ENCODE measurements at places on chromosomes 6 and 20. TPM values are rescaled to one million over a fixed set of nuclear protein-coding genes. Genes with fewer than 3 reads are reported as not detected.

Gene GSTA3
- total RNA-seq, result not detected

DNA sequence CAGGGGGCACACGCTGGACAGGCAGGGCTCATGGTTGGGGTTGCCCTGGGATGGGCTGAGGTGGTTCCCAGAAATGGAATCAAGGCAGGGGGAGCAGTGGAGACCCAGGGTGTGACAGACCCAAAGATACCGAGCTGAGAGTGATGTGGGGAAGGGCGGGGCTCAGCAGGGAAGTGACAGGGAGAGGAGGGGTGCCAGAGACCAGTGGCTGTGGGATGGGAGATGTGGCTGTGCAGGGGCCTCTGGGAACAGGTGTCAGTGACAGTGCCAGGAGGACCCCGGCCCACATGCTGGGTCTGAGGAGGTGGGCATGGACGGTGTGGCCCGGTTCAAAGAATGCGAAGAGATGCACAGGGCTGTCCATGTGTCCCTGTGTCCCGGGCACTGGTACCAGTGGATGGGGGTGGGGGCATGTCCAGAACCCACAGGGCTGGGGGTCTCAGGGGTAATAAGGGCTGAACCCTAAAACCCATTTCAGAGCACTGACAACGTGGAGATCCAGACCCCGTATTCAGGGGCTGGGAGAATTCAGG, 1.0 kb downstream of the CABLES2 start:
- DNase-seq, result no peak

Gene ZFP57
- 0.07 TPM for total RNA-seq

DNA sequence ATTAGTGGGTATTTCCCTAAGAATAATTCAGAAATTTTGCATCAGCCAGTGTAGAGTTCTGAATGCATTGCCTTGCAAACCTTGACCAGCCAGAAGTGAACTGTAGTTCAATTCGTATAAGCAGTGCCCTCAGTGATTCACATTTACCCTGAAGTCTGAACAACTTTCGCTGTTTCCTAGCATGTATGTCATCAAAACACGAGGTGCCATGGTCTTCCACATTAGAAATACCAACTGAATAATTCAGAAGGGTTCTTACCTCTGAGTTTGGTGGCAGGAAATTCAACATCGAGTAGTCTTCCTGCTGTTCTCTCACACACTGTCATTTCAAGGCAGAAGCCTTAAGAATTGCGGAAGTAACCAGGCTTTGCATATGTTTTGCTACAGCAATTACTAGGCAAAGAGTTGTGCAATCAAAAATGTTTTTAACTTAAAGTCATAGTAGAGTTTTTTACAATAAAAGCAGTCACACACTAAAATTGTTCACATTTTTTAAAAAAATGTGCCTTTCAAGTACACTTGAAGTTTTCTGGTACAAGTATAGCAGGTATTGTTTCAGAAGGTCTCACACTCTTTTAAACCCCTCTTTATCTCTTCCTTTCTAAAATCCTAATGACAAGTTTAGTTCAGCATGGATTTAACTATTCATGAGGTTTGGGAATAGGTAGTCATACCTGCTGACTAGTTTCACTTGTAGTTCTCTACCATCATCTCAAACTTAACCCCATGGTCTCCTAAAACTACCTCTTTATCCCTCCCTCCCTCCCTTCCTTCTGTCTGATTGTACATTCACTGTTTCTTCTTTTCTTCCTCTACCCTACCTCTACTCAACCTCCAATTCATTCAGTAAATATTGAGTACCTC, 118.3 kb downstream of the STXBP5 start:
- DNase-seq, result no peak

GRCh38 chr6:22952097-22952496, 382.7 kb downstream of the HDGFL1 start:
- no peak for DNase-seq

DNA sequence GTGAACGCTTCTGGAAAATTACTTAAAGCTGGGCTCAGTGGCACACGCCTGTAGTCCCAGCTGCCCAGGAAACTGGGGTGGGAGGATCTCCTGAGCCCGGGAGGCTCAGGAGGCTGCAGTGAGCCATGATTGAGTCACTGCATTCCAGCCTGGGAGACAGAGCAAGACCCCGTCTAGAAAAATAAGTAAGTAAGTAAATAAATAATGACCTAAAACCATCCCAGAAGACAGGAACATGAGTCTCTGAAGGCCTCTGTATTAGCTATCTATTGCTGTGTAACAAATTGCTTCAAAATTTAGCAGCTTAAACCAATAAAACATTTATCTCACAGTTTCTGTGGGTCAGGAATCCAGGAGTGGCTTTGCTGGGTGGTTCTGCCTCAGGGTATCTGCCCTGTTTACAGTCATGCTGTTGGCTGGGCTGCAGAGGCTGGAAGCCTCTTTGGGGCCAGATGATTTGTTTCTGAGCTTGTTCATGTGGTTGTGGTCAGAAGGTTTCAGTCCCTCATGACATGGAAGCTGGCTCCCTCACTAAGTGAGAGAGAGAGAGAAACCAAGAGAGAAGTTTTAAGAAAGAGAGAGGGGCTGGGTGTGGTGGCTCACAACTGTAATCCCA, 48.4 kb upstream of the NCOA3 start:
- DNase-seq, result no peak

Gene MOG
- not detected for total RNA-seq

GRCh38 chr6:155171109-155171746, 92.6 kb upstream of the CLDN20 start:
- DNase-seq, result peak; percentile 78

Gene SRSF12
- total RNA-seq, result 8.3 TPM

Gene FLRT3
- 3.3 TPM for total RNA-seq

Measured in kidney epithelial cell (primary cell).